Activated CD4-positive, alpha-beta T cell treated with anti-CD3 and anti-CD28 coated beads, Interleukin-2, amount 10 ng/mL, durations not matched to agents 7 days and 5 days (primary cell): ENCODE measurements at places on chromosomes 4 and X. TPM values are rescaled to one million over a fixed set of nuclear protein-coding genes. Genes with fewer than 3 reads are reported as not detected.

BBS12 gene
- total RNA-seq = 1.7 TPM

FUNDC1 gene
- total RNA-seq = 10.2 TPM

TEC gene
- total RNA-seq = 1.1 TPM

UCHL1 gene
- not detected for total RNA-seq

DNA sequence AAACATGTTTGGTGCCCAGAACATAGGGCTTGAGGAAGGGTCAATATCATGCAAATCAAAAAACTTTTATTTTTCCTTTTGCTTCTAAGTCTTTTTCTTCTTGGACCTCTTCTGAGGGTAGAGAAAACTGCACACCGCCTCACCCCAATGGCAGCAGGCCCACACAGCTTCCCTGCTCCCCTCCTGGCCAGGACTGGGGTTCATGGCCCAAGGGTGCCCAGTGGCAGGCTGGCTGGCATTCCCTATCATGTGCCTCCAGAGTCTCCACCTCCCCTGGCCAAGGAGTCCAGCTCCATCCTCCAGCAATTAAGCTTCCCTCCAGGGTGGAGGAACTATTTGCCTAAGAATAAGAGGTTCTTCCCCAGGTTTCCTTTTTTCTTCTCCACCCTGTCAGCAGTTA is 529.6 kb upstream of the SPANXN1 start:
- no peak overlapping the region for H3K27ac ChIP-seq
- no peak for DNase-seq
- H3K27me3 ChIP-seq = no peaks in the 10 kb centered on the region
- no peaks in the 10 kb centered on the region for H3K36me3 ChIP-seq

DNA sequence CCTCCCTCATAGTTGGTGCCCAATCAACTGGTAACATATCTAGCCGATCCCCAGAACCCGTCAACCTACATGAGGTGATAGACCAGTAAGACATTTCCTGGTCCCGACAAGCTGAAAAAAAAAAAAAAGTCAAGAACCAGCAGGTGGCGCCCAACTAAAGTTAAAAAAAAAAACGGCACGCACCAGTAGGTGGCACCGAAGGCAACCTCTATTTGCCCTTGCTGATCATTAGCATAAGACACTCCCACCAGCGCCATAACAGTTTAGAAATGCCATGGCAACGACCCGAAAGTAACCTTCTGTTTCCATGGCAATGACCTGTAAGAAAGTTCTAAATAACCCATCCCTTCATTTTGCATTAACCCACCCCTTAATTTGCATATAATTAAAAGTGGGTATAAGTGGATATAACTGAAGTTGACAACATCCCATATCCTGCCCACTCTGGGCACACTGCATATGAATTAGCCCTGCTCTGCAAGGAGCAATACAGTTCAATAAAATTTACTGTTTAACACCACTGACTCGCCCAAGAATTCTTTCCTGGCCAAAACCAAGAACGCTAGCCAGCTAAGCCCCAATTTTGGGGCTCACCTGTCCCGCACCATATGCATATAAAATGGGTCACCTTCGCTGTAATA is 83.9 kb upstream of the SPANXB1 start:
- no peaks in the 10 kb centered on the region for H3K36me3 ChIP-seq
- H3K4me1 ChIP-seq = peaks cover 18% of the 10 kb centered on the region
- H3K4me3 ChIP-seq = no peak overlapping the region
- no peaks in the 10 kb centered on the region for H3K27me3 ChIP-seq

GRCh38 chr4:66629927-66630326 is 915.4 kb downstream of the CENPC start:
- H3K4me1 ChIP-seq = no peaks in the 10 kb centered on the region
- no peak for DNase-seq

GRCh38 chr4:8675383-8675782 is 82.8 kb downstream of the CPZ start:
- no peak overlapping the region for H3K27ac ChIP-seq
- no peak for DNase-seq
- H3K27me3 ChIP-seq = no peaks in the 10 kb centered on the region

- DNase-seq = no peak
- peaks cover 25% of the 10 kb centered on the region for H3K4me1 ChIP-seq
- peaks cover 1% of the 10 kb centered on the region for H3K27me3 ChIP-seq
- no peak overlapping the region for H3K4me3 ChIP-seq
- H3K27ac ChIP-seq = no peak overlapping the region
- H3K36me3 ChIP-seq = no peaks in the 10 kb centered on the region
These were observed 552.6 kb downstream of the PPARGC1A start for GRCh38 chr4:23337292-23337691.

DNA sequence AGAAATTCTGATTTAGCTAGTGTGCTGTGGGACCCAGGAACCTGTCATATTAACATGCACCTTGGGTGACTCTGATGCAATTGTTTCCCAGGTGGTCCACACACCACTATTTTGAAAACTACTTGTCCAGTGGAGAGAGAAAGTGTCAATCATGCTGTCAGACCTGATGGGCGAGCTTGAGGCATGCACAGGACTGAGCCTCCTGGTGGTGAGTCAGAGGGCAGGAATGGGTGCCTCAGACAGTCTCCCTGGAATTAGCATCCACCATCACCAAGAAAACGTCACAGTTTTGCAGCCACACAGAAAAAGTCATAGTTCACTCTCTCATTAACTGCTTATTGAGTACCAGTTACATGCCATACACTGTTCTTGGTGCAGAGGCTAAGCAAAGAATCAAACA is 181.8 kb upstream of the MAOA start:
- H3K36me3 ChIP-seq = no peaks in the 10 kb centered on the region
- DNase-seq = no peak
- H3K4me3 ChIP-seq = no peak overlapping the region
- H3K27ac ChIP-seq = no peak overlapping the region
- peaks cover 3% of the 10 kb centered on the region for H3K4me1 ChIP-seq

DNA sequence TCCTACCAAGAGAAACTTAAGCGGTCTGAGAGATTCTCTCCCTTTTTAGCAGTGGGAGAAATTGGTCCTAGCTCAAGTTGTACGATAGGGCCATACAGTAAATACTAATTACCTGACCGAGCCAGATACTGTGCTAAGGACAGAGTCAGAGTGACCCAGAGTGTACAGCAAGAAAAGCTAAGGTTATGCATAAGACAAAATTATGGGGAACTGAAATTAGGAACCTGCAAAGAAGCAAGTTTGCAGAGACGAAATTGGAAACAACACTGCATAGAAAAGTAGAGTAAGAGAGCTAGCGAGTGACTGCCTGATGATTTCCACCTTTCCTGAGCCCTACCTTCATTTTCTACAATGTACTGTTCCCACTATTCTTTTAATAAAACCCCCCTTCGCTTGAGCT is 278.1 kb downstream of the NKX6-1 start:
- H3K4me1 ChIP-seq = no peaks in the 10 kb centered on the region
- DNase-seq = no peak
- no peaks in the 10 kb centered on the region for H3K36me3 ChIP-seq
- no peak overlapping the region for H3K27ac ChIP-seq

DNA sequence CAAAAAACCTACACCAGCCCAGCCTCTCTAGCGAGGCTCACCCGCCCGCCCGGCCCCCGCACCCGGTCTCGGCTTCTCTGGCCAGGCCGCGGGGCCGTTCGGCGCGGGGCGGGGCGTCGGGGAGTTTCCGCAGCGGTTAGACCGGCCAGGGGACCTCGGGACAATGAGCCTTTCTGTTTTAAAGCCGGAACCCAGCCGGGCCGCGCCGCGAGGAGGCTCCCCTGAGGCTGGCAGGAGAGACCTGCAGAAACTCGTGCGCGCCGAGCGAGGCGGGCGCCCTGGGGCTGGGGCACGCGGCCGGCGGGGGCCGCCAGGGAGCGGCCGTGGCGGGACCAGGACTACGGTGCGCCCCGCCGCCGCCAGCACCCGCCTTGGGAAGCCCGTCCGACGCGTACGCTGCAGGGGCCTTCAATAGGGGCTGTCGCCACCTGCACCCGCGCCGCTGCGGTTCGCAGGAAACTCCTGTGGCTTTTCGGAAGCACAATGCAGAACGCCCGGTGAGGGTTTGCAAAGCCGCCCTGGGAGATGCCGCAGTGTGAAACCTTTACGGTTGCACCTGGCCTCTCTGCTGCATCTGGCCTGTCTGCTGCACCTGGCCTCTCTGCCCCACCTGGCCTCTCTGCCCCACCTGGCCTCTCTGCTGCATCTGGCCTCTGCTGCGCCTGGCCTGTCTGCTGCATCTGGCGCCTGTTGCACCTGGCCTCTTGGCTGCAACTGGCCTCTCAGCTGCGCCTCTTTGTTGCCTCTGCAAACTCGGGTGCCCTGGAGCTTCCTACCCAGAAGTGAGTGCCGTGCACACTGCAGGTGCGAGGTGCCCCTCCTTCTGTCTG is 63.9 kb downstream of the TRAPPC11 start:
- H3K4me3 ChIP-seq = peak overlapping the region; percentile 74
- peaks cover 17% of the 10 kb centered on the region for H3K4me1 ChIP-seq
- H3K27me3 ChIP-seq = peaks cover 24% of the 10 kb centered on the region
- H3K36me3 ChIP-seq = no peaks in the 10 kb centered on the region

- no peaks in the 10 kb centered on the region for H3K4me1 ChIP-seq
- H3K27ac ChIP-seq = no peak overlapping the region
- no peak for DNase-seq
- no peak overlapping the region for H3K4me3 ChIP-seq
- no peaks in the 10 kb centered on the region for H3K36me3 ChIP-seq
These were observed 37.7 kb downstream of the NHS start for GRCh38 chrX:17412692-17413091.

GRCh38 chr4:101941816-101942358 is 151.4 kb downstream of the BANK1 start:
- no peaks in the 10 kb centered on the region for H3K36me3 ChIP-seq
- H3K27me3 ChIP-seq = peaks cover 5% of the 10 kb centered on the region
- no peaks in the 10 kb centered on the region for H3K4me1 ChIP-seq
